ENCODE measurements at places on chromosomes 4 and X.

DNA sequence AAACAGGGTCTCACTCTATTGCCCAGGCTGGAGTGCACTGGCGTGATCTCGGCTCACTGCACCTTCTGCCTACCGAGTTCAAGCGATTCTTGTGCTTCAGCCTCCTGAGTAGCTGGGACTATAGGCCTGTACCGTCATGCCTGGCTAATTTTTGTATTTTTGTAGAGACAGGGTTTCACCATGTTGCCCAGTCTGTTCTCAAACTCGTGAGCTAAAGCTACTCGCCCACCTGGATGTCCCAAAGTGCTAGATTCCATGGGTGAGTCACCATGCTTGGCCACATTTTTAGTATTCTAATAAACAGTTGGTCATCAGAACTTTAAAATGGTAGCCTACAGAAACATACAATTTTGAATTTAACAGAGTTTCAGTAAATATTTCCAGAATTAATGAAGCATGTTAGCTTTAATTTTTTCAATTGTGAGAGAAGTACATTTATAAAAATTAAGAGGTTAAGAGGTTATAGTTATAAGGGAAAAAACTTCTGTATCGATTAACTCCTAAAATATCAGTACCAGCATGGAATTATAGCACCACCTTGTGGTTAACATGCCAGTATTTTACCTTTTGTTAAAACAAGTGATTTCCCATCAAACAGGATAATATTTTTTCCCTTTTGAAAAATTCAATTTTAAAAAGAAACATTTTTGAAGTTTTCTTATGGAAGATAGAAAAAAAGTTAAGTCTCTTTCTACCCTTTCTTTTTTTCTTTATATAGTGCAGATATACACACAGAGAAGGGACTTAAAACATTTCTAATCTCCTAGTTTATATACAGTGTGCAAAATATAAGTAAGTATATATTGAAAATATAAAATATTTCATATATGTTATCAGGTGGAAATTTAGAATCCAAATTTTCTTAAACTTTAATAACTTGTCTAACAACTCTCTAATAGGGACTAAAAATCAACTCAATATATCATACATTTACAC lies 35.4 kb downstream of the CEP44 start:
- no peak for DNase-seq

GRCh38 chr4:73894001-73894400 lies 24.8 kb downstream of the CXCL1 start:
- no peak for DNase-seq

GRCh38 chr4:140046543-140046942 lies 107.4 kb downstream of the MAML3 start:
- DNase-seq = no peak

GRCh38 chr4:76339364-76339763 lies 32.8 kb downstream of the STBD1 start:
- no peak for DNase-seq

DNA sequence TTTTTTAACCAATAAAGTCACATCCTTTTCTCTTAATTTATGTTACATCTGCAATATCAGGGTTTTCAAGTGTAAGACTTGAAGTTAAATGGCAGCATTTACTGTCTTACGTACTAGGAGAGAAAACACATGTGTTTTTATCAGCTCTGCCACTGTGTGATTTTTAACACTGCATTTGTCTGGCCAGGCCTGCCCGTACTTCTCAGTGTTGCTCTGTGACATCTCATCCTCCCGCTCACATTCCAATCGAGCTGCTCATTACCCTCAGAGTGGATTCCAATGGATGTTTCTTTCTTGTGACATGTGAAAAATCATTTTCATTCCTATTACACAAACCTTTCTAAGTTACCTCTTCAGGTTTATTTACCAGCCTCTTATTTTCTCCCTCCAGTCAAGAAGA lies 420.3 kb downstream of the FAT4 start:
- no peak for DNase-seq

DNA sequence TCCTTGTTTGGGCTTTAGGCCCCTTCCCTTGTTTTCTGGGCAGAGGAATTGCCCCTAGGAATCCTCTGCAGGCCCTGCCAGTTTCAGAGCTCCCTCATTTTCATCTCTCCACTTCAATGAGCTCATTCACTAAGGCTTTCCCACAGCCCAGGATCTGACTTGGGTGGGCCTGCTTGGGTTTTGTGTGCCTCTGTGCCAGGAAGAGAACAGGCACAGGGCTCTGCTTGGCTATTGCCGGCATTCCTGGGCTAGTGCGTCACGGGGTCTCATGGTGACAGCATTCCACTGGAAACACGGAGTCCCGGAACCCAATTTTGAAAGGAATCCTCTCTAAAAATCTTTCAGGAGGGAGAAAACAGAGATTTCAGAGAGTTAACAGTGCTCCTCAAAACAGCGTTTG lies 150.5 kb downstream of the VCX3A start:
- no peak for DNase-seq

- no peak for DNase-seq
Measured at GRCh38 chrX:4588466-4588865, 875.0 kb upstream of the PRKX start.

DNA sequence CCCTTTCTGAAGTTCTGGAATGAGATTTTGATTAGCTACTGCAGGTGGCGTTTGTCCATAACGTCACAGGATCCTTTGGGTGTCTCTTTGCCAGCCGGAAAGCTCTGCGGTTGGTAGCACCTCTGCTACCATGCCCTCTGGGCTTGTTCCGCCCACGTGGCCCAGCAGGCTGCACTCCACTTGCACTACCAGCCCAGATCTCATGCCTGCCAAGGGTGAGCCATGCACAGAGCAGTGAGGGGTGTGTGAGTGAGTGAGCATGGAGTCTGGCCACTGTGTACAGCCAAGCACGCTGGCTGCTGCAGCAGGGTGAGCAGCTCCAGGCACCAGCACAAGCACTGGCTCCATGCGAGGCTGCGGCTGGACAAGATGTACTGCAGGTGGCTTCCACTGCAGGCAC lies 6.6 kb upstream of the HNRNPD start:
- no peak for DNase-seq

DNA sequence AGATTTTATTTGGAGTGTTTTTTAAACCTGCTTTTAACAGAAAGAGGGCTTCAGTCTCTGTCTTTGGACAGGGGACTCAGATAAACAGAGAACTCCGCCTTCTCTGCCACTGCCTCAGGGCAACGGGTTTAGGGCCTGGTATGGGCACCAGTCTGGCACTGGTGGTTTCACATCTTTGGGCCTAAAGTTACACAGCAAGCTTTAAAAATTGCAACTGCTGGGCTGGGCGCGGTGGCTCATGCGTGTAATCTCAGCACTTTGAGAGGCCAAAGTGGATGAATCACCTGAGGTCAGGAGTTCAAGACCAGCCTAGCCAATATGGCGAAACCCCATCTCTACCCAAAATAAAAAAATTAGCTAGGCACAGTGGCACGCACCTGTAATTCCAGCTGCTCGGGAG lies 10.3 kb upstream of the NAT8L start:
- no peak for DNase-seq

DNA sequence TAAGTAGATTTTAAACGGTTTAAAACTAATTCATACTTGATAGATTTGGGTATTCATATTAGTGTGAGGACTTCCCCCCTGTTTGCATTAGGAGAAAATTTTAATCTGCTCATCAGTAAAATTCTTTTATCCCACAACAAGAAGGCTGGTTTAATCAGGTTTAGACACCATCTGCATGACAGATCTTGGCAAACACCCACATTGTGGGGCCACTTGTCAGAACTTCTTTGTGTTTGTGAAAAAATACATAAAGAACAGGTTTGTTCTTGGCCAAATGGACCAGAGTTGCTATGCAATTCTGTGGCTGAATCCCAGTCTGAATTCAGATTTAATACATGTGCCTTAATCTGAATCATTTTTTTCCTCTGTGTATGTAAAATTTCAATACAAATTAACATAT lies 121.1 kb downstream of the REPS2 start:
- no peak for DNase-seq

- no peak for DNase-seq
Measured at GRCh38 chr4:55673424-55673823, 37.3 kb upstream of the NMU start.

GRCh38 chr4:123167931-123168330 lies 228.7 kb upstream of the SPRY1 start:
- no peak for DNase-seq

DNA sequence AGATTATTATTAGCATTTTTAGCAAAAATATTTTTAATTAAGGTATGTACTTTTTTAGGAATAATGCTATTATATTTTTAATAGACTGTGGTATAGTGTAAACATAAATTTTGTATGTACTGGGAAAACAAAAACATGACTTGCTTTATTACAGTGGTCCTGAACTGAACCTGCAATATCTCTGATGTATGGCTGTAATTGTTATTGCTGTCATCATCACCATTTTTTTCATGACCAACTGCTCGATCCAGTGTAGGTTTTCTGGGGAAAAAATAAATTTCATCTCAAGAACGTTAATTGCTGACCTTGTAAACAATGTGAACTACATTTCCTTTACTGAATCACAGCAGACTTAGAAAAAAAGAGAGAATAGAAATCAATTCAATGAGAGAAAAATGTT lies 83.6 kb upstream of the ATOH1 start:
- DNase-seq = no peak

GRCh38 chr4:10917566-10917965 lies 233.0 kb upstream of the CLNK start:
- DNase-seq = no peak

Data from activated CD8-positive, alpha-beta memory T cell treated with anti-CD3 and anti-CD28 coated beads, Interleukin-2, amount 50 U/mL, for 4 hours (primary cell).